ENCODE measurements at places on chromosomes 12 and 14. TPM values are rescaled to one million over a fixed set of nuclear protein-coding genes. Genes with fewer than 3 reads are reported as not detected.

DNA sequence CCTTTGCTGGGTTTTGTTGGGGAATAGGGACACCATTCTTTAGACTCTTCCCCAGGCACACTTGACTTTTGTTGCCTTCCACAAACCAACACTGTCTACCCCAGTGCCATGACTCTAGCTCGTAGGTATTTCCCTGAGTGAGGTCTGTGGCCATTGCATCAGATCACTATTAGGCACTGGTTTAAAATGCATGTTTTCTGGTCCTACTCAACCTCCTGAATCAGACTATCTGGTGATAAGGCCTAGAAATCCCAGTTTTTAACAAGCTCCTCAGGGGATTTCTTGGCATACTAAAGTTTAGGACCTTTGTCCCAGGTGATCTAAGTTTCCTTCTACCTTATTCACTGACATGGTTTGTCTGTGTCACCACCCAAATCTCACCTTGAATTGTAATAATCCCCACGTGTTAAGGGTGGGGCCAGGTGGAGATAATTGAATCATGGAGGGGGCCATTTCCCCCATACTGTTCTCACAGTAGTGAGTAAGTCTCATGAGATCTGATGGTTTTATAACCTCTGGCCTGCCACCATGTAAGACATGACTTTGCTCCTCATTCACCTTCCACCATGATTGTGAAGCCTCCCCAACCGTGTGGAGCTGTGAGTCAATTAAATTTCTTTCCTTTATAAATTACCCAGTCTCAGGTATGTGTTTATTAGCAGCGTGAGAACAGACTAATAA, 87.8 kb upstream of the PSMC1 start:
- no peak for DNase-seq

DNA sequence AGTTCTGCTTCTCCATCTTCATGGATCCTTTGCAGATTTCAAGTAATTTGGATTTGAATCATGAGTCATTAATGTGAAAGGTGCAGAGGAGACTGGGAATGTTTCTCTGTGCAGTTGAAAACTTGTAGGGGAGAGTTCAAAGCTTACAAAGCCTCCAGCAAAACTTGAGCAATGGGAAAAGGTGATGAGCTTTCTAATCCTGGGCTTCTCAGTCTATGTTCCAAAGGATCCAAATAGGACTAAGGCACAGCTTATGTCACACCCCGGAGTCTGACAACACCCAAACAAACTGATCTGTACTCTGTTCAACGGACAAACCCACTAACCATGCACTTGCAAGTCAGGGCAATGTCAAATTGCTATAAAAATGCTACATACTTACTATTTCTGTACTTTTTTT, 134.8 kb downstream of the DUSP6 start:
- DNase-seq, result no peak

- DNase-seq, result no peak
These were observed 67.1 kb downstream of the IFNG-AS1 start for GRCh38 chr12:68056300-68056699.

DNA sequence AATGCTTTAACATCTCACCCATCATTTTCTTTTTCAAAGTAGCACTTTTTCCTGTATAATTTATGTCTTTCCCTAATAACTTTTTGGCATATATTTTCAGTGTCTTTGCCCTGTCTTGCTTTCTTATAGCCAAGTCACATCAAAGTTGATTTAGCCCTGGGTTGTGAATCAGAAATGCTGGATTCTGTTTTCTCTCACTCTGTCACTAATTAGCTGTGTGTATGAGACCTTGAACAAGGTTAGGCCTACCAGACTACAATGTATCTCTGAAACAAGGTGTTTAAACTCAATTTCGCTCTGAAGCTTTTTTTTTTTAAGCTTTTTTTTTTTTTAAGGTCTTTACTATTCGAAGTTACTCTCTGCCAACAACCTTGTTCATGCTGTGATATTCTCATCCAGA, 25.7 kb downstream of the CNOT2 start:
- no peak for DNase-seq

- no peak for DNase-seq
These were observed 71.3 kb upstream of the PSMA6 start for GRCh38 chr14:35220920-35221319.

GRCh38 chr12:89650239-89650638, 58.4 kb downstream of the ATP2B1 start:
- no peak for DNase-seq

DNA sequence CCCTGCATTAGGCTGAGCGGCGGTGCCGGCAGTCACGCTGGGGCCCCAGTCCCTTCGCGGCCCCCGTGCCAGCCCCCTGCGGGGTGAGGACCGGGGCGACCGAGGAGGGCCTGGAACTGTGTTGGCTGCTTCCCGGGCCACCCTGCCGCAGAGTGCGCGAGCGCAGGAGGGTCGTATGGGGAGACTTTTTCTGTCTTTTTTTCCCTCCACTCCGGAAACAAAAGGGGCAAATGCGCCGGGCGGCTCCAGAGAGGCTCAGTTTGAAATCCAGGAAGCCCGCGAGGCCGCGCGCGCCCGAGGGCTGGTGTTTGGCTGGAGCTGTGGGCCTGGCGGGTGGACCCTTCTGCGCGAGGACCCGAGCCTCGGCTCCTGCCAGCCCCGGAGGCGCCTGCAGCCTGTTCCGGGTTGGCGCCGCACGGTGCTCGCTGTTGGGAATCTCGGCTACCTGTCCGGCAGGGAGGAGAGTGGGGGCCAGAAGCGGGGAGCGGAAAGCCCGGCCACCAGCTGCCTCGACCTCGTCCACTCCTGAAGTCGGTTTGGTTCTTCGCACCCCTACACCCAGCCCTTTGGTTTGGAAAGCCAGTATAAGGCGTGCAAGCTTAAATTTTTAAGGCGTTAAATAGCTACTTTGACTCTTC, 638 bp downstream of the PLEKHG3 start:
- DNase-seq, result no peak

- DNase-seq, result no peak
These were observed 158.6 kb upstream of the CCND2 start for GRCh38 chr12:4114986-4115385.

- DNase-seq, result no peak
These were observed 10.7 kb downstream of the ULK1 start for GRCh38 chr12:131905081-131905629.

- DNase-seq, result no peak
These were observed 199.9 kb downstream of the TTC7B start for GRCh38 chr14:90616313-90616712.

GRCh38 chr14:21923820-21924219, 250.2 kb upstream of the OR4E1 start:
- no peak for DNase-seq

DNA sequence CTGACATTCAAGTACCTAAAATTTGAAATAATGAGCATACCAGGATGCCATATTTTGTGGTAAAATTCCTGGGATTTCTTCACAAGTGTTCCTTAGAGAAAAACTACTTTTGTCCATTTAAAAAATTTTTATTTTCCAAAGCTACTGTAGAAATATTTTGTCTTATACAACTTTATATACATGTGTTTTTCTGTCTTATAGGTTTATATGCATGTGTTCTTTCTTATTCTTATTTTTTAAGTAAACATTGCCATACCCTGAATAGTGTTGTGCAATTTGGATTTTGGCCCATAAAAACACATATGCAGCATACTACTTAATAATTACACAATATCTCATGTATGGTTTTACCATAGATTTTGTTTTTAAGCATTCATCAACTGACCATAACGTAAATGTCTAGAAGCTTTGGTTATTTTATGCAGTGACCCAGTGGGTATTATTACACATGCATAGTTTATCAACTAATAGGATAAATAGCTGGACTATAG, 1107.4 kb upstream of the SEL1L start:
- no peak for DNase-seq

GRCh38 chr12:90695415-90695814, 259.6 kb downstream of the CCER1 start:
- no peak for DNase-seq

GRCh38 chr14:21997300-21997699, 323.7 kb upstream of the OR4E1 start:
- no peak for DNase-seq

GRCh38 chr12:9782547-9783382, 22.1 kb upstream of the CD69 start:
- DNase-seq, result no peak

- no peak for DNase-seq
These were observed 48.7 kb upstream of the USP15 start for GRCh38 chr12:62211510-62211909.

DNA sequence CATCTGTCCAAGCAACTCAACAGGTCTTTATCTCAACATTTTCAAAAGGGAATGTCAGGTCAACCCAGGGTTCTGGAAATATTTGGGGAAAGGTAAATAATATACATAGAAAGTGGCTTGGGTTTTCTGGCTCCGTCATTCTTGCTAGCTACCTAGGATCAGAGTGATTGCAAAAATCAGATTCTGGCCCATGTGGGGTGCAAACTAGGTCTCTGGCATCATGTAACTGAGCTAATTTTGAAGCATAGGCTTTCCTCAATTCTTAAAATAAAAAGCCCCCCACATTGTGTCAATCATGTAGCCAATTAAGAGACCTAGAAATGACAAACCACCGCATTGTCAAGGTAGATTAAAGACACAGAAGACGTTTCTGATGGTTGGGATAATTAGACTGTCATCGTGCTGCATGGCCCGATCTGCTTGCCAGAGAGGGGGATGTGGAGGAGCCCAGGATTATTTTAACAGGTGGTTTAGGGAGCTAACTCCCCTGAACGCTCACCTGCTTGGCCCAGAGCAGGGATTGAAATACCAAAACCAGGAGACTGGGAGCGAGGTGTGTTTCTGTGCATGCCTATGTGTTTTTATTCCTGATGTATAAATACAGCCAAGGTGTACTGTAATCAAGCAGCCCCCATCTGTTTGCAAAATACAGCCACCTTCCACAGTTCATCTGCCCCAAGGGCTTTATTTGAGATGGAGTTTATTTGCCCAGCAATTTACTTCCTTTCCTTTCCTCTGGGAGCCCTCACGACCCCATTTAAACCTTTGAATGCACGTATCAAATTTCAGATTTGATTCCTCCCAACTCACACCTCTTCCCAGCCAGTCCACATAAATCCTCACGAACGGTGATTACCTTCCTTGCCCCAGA, 189.5 kb downstream of the TTC8 start:
- DNase-seq, result no peak

DNA sequence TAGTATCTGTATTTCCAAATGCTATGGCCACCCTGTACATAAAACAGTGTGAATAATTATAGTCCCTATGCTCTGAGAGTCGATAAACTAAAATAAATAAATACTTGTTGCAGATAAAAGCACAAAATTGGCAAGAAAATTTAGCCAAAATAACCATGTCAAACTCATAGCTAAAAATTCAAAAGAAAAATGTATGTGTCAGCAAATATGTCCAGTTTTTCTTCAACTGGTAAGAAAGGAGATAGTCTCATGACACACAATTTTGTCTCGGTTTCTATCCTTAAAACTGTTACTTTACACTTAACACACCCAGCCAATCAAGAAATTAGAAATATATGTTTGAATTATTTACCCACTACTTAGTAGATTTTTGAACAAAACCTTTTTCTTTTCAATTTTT, 145.6 kb upstream of the FSCB start:
- DNase-seq, result no peak

DNA sequence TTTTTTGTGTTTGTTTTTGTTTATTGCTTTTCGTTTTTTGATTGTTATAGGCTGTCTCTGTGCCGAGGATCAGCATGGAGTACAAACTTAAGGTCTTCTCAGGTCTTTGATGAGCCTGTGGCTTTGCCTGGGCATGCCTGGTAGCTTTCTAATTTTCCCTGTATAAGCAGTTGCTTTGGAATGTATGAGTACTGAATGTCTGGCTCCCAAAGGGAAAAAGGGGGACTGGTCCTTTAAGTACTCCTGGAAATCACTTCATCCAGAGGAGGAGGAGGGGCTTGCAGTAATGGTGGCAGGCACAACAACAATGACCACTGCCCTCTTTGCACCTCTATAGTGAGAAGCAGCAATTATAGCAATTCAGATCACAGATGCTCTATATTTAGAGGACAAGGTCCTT, 67.6 kb upstream of the TTC7B start:
- DNase-seq, result no peak

- DNase-seq, result no peak
These were observed 61.6 kb upstream of the DAAM1 start for GRCh38 chr14:59126714-59127436.

DNA sequence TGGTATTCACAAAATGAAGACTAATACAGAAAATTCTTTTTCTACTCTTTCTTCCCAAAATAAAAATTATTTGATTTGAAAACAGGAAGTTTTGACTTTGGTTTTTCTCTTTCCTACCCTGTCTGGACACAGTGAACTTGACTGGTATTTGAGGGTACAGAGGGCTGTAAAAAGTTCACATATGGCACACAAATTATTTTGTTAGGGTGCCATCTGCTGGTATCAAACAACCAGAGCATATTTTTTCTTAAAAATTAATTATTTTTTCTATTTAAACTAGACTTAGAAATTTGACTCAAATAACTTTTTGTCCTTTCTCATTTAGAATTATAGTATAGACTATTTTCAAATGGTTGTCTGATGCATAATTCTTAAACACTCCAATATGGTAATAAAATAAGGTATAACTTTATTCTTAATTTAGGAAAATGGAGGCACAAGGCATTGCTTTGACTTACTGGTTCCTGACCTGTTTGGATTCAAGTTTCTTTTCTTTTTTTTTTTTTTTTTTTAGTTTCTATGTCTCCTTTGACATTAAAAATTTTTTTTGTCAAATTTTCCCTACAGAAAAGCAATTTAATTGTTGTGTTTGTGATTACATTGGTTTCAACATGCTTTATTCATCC, 390.6 kb downstream of the PRKD1 start:
- DNase-seq, result no peak

DNA sequence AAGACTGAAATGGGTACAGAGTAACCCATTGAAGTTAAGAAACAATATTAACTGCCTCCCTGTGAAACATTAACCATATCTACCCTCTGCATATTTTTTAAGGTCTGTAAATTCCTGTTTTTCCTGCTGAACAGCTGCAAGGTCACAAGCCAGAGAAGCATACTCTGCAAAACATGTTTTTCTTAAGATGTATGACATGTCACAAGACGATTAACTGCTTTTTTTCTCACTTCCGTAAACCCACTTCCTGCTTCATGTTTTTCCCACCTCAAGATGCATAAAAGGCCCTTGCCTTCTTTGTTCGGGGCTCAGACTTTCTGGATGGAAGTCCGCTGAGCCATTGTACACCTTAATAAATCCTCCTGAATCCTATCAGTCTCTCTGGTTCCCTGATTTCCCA, 504.7 kb upstream of the MIS18BP1 start:
- no peak for DNase-seq

- no peak for DNase-seq
These were observed 11.0 kb downstream of the TPH2 start for GRCh38 chr12:71949646-71950045.

The MMP17 gene
- 3.9 TPM for total RNA-seq

The PRR4 gene
- total RNA-seq, result 4.4 TPM

The ACOT6 gene
- total RNA-seq, result not detected

The FSCB gene
- 0.90 TPM for total RNA-seq

The KCNMB4 gene
- total RNA-seq, result 9.7 TPM

Measured in urinary bladder (tissue), 4 donors.